Posterior cingulate gyrus (tissue), 11 donors: ENCODE measurements at places on chromosomes 12 and 14.

DNA sequence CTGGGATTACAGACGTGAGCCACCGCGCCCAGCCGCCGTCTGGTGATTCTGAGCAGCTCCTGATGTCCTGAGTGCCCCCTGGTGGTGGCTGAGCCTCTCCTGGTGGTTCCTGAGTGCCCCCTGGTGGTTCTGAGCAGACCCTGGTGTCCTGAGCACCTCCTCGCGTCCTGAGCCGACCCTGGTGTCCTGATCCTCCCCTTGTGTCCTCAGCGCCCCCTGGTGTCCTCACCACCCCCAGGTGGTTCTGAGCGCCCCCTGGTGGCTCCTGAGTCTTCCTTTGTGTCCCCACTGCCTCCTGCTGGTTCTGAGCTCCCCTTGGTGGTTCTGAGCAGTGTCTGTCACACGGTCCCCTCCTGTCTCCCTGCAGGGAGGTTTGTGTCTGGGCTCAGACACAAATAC lies 1304.9 kb downstream of the TMEM121 start:
- no peak for DNase-seq

- DNase-seq: no peak
Measured at GRCh38 chr12:69022674-69023073, 89.7 kb upstream of the CPM start.

GRCh38 chr14:86510491-86510890 lies 980.5 kb downstream of the FLRT2 start:
- DNase-seq: no peak

DNA sequence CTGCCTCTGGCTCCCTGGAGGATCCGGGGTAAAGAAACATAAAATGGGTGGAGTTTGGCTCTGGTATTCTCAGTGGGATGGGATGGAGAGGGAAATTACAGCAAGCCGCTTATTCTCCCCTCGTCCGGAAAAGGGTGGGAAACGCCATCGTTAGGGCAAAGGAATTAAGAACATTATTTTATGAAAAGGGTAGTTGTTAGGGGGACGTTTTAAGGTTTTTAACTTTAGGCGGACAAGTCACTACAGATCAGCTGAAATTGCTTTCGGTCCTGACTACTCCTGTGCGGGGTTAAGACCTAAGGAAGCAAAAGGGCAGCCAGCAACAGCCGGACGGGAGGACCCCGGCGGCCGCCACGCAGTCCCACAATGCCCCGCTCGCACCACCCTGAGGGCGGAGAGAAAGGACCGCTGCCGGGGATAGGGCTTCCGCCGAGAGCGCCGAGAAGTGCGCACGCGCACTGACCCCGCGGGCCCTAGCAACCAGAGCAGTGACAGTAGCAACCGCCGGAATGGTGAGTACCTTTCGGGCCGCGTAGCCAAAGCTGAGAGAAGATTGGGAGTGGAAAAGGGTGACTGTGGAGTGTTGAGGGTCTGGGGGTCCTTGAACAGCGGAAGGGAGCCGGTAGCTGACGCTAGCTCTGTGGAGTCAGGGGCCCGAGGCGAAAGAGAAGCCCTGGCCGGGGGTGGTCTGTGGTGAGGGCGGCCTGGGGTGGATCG lies at the start of gene DNAL1:
DNAL1 (plus strand) TSS at position 456 of the 717 bp plus-strand sequence; CDS start at position 510, 54 bp downstream.
- DNase-seq: peak; percentile 93

GRCh38 chr12:2268471-2269286 lies 215.9 kb downstream of the CACNA1C start:
- no peak for DNase-seq

DNA sequence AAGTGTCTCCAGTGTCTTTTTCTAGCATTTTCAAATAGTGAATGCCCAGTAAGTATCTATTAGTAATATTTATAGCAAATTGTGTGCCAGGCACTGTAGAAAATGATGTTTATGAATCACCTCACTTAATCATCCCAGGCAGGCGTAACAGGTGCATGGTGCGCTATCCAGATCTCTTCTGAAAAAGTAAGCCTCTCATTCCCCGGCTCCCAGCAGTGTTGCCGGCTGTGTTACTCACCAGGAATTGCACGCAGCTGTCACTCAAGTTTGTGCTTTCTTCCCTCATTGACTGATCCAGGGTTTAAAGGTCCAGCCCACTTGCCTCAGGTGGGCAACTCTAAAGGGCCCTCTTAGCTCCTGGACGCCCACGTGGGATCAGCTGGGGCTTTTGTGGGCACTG lies 173.8 kb upstream of the RASSF8 start:
- DNase-seq: no peak

- no peak for DNase-seq
Measured at GRCh38 chr12:126608607-126609175, 1543.5 kb downstream of the AACS start.
